ENCODE measurements at places on chromosomes 7 and 10.

- DNase-seq = no peak
Observed at GRCh38 chr7:89738549-89738948, 415.7 kb upstream of the STEAP1 start.

DNA sequence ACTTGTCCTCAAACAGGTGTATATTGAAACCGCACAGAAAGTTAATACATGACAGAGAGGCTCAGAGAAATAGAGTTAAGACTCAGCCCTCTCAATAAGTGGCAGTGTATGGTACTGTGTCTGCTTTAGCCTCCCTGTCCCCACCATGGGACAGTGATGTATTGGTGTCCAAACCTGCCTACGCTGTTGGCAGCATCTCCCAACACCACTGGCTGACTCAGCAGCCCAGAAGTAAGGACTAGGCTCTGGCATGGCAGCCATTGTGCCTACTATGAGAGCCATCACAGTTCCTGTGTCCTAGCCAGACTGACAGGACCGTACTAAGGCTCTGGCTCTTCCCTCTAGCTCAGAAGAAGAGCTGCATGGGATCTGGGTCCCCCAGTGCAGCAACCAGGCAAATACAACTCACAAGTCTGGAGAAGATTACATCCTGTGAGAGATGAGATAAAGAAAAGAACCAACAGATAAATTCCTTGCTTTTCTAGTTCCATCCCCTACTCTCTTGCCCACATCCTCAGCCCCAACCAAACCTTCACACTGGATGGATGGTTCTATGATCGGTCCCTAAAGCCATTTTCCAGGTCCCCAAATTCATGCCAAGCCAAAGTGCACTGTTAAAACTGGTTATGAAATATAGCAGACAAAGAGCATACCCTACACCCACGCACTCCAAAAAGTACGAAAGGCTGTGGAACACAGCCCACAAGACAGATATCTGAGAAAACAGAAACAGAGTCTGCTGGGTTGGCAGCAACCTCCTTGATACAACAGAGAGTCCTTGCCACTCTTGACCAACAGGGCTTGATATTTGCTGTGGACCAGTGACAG is 44.1 kb upstream of the DMTF1 start:
- no peak for DNase-seq

GRCh38 chr10:128854963-128855362 is 612.1 kb upstream of the MGMT start:
- DNase-seq = no peak

- DNase-seq = no peak
Observed at GRCh38 chr7:143490717-143491306, 13.1 kb downstream of the TAS2R41 start.

- no peak for DNase-seq
Observed at GRCh38 chr10:86709396-86710185, 41.3 kb downstream of the LDB3 start.

DNA sequence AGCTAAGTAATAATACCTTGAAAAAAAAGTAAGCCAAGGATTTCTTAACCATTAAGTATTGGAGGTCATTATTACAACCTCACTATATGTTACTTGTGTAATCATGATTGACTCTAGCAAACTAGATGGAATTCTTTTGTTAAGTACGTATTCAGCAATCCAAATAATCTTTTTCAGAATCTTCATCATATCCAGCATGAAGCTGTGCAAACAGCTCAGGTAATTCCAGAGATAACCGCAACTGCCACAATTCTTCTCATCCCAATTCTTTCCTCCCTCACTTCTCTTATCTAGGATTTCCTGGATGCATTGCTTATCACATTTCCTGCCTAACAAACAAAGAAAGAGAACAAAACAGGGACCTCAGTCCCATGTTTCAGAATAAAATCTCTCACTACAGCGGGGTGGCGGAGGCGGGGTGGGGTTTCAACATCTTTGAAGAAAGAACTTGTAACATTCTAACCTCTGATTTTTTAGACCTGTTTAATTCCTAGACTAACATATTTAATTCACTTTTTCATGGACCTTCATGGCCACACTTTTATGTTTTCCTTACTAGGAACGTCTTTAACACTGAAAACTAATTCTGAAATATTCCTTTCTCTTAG is 156.5 kb downstream of the POM121L12 start:
- DNase-seq = no peak

DNA sequence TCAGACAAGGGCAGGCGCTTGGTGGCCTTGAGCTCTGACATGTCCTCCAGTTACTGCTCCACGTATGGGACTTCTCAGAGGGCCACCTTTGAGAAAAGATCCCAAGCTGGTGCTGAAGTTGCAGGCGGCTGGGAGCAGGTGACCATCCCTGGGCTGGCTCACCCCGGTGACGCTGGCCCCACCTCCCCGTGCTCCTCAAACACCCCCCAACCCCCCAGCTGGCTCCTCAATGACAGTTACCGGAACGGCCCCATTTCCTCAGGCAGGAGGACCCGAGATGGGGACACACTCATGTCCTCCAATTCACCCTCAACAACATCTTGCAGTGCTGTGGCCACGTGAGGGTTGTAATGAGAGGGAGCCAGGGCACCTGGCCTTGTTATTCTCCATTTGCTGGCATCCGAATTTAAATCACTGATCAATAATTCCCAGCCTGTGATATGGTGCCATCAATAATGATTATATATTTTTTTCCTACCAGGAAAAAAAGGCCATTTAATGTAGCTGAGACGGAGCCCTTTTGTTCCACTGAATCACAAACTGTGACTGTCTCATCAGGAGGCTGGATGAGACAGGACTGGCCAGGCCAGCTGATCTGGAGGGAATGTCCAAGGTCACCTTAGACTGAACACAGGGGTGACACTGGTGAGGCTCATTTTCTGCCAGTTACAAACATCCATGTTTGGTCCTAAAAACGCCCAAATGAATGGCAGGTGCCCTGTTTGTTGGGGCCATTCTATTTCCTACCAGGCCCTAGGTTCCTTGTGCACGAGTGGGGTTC is 64.5 kb downstream of the CHST15 start:
- no peak for DNase-seq

DNA sequence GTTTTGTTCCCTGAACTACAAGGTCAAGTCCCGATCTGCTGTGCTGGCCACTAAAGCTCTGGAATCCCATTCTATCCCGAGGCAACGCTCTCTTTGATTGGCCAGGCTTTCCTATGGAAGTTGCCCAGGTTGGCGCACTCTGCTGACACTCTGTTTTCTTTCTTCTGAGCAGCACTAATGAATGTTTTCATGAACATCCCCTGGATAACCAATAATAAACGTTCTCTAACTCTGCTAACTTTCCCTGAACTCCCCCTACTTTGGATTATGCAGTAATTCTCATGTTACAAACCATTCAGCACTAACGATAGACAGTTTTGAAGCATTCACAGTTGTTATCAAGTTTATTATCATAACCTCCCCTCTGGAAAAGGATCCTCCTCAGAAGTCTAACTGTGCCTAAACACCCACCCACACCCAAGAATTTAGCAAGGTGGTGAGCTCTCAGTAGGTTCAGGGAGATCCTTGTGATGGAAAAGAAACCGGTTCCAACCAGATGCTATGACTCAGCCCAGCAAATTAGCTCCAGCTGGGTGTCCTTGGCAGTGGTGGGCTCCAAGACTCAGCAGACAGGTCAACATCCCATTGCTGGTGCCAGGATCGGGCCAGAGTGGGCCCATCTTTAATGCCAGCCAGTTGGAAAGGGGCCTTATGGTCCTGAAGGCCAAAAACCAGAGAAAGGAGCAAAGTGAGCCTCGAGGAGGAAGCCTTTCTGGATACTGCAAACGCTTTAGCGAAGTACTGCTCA is 68.4 kb downstream of the CREB3L2 start:
- no peak for DNase-seq

GRCh38 chr7:124480036-124480820 is 285.4 kb downstream of the GPR37 start:
- no peak for DNase-seq

All from GM20000 (cell line).